ENCODE measurements at places on chromosomes 7 and 10. TPM values are rescaled to one million over a fixed set of nuclear protein-coding genes. Genes with fewer than 3 reads are reported as not detected.
A peak's percentile ranks its signal among the peaks of the same experiment; 100 is the strongest.

- no peak for DNase-seq
Observed at GRCh38 chr10:101467286-101467770, 113.4 kb downstream of the BTRC start.

CLEC5A gene
- total RNA-seq = 7.7 TPM

GRCh38 chr7:139854124-139854511 is 25.1 kb downstream of the TBXAS1 start:
- DNase-seq = peak; percentile 50

ACTR3C gene
- 1.2 TPM for total RNA-seq

GRCh38 chr7:50475340-50475739 is 25.2 kb upstream of the FIGNL1 start:
- no peak for DNase-seq

- peak; percentile 39 for DNase-seq
Observed at GRCh38 chr10:124376411-124376810, 42.3 kb downstream of the OAT start.

- peak; percentile 85 for DNase-seq
Observed at GRCh38 chr10:35127289-35127891, 744 bp downstream of the CREM start.

- no peak for DNase-seq
Observed at GRCh38 chr7:27569106-27569505, 93.6 kb downstream of the HIBADH start.

DNA sequence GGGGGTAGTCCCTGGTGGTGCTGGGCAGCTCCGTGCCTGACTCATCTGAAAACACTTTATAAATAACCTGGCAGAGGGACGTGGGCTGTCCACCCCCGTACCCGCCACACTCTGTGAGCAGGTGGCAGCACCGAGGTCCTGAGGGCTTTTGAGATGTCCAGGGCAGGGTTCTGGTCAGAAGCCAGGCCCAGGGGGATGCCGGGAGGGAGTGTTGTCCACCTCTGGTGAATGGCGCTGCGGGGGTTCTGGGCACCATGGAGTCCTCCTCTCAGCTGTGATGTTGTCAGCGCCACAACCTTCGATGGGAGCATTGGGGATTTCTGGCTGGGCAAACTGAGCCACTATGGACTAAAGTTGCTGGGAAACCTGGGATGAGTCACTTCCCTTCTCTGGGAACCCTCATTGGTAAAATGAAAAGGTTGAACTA is 27.4 kb upstream of the GOLGA7B start:
- no peak for DNase-seq

GRCh38 chr10:9807846-9808245 is 1209.8 kb upstream of the CELF2 start:
- DNase-seq = no peak

GRCh38 chr10:114604357-114605130 is 53.5 kb downstream of the ABLIM1 start:
- DNase-seq = no peak

GDF2 gene
- not detected for total RNA-seq

HERPUD2 gene
- total RNA-seq = 24.7 TPM

SERPINE1 gene
- total RNA-seq = 57.1 TPM

DNA sequence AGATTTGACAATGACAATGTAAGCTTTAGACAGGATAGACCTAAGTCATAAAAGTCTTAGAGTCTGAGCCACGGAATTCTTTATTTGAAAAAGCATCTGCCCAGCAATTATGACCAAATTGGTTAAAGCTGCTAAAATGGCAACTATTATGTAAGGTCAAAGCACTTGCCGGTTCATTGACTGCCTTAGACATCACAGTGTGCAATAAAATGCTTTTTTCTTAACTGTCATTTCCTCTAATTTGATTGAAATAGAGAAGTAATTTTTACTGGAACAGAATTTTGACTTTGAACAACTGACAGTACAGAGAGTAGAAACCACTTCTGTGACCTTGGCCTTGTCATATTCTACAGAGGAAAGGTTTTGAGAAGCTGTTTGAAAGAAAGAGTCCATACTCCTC is 142.9 kb downstream of the THSD7A start:
- DNase-seq = no peak

DNA sequence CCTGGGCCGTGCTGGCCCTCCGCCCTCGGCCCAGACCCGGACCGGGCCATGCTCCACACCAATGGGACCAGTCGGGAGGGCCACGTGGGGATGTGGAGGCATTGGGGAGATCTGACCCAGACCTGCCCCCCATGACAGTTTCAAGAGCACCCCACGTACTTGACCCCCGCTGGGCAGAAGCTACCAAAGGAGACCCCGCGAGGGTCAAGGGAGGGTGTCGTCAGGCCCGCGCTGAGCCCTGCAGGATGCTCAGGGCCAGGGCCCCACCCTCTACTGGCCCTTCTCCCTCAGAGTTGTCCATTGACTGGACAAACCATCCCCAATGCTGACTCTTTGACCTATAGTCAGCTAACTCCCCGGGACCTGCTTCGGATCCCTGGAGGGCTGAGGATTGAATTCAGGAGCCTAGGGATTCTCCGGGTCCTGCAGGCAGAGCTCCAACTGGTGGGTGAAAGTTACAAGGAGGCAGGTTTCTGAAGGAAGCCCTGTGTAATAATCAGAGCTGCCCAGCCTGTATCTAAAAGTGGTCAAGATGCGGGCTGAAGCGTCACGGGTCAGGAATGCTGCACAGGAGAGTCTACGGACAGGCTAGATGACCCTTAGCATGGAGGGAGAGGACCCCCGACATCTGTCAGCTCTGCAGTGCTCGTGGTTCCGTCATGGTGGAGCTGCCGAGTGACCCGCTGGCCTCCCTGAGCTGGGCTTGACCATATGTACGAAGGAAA is 498 bp upstream of the CALHM2 start:
- DNase-seq = no peak

GRCh38 chr10:28628184-28628893 is 49.0 kb upstream of the BAMBI start:
- DNase-seq = peak; percentile 88

Data from aorta (tissue), 5 donors.